ENCODE measurements at places on chromosomes 1 and 21.

GRCh38 chr1:19825298-19825697 is 10.2 kb upstream of the RNF186 start:
- DNase-seq: no peak

DNA sequence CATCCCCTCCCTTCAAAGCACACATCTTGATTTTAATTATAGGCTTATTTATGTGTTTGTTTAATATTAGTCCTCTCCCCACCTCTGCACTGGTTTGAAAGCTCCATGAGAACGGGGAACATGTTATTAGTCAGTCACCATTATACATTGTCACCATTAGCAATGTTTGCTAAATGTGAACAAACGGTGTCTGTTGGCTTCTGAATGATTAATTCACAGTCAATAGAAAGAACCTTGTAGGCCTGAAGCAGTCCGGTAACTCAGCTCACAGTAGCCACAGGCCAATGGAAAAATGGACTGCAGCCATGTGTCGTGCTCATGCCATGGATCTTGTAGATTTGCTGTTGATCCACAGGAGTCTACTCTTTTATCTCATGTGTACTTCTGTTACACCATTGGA is 49.7 kb upstream of the NHLH2 start:
- no peak for DNase-seq

GRCh38 chr1:101820071-101820470 is 176.7 kb downstream of the OLFM3 start:
- peak; percentile 36 for DNase-seq

GRCh38 chr1:200512191-200512590 is 102.4 kb upstream of the ZNF281 start:
- no peak for DNase-seq

DNA sequence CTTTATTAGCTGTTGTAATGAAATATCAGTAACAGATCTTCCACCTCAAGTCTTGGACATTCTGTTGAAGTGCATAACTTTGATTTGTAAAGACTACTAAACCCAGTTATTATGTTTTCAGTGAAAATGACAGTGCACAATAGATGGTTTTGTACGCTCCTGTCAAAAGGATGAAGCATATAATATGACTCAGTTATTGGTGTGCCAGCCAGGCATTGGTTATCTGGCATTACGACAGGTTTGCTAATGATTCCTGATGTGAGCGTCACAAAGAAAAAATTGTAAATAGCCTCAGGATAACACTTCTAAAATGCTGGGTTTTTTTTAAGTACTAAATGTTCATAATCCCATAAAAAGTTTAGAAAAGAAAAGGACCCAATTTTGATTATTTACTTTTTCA is 147.9 kb downstream of the MAGI3 start:
- no peak for DNase-seq

- no peak for DNase-seq
These were observed 73.6 kb downstream of the GNG12 start for GRCh38 chr1:67759692-67760029.

- DNase-seq: no peak
These were observed 4.1 kb upstream of the GABRD start for GRCh38 chr1:2014741-2015735.

- no peak for DNase-seq
These were observed 10.4 kb upstream of the VSIG8 start for GRCh38 chr1:159872891-159873290.

DNA sequence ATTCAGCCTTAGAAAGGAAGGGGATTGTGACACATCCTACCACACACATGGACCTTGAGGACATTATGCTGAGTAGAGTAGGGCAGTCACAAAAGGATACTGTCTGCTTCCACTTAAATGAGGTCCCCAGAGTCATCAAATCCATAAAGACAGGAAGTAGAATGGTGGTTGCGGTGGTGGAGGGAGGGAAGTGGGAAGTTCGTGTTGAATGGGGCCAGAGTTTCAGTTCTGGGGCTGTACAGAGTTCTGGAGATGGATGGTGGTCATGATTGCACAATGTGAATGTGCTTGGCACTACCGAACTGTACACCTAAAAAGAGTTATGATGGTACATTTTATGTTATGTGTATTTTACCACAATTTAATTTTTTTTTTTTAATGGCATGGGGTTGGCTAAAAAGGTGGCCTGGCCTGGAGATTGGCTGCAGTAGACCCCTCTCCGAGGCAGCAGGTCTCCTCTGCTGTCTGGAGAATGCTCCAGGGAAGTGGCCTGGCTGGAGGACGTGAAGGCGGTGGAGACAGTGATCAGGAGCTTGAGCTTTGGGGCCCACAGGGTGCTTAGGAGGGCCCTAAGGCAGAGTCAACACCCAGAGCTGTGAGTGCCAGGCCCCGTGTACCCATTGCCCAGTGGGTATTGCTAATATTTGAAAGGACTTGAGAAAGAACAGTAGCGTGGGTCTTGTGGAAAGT is 30.4 kb downstream of the IFNGR2 start:
- DNase-seq: no peak

GRCh38 chr21:33022489-33022827 is 3.3 kb upstream of the OLIG2 start:
- no peak for DNase-seq

- DNase-seq: no peak
These were observed 43.4 kb downstream of the LDLRAD2 start for GRCh38 chr1:21855257-21856096.

DNA sequence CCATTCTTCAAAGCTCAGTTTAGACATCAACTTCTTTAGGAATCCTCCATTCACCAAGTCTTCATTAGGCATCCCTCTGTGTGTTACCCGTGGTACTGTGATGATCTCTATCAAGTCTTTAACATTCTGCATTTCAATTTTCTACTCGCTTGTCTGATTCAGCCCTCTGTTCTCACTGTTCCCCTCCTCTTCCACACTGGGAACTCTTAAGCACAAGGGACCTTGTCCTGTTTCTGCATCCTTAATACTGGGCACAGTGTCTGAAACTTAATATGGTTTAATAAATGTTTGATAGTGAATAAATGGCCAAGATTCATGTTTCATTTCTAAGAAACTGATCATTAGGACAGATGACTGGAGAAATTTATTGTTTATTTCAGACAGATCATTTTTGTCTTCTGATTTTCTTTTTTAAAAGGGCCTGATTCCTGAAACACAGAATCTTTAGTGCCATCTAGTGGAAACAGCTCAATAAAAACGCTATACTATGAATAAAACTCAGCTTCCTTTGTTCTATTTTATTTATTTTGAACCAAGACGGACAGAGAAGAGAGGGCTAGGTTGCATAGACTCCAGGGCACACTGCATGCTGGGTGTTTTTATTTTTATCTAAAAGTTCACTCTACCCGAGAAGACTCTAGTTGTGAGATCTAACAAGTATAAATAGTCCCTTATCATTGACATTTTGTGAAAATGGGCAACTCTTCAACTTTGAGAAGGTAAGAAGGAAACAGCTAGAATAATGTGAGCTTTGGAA is 7.0 kb upstream of the TRIM45 start:
- no peak for DNase-seq

- no peak for DNase-seq
These were observed 3.7 kb upstream of the BGLAP start for GRCh38 chr1:156238248-156238647.

- DNase-seq: no peak
These were observed 146.0 kb upstream of the JUN start for GRCh38 chr1:58929671-58930325.

DNA sequence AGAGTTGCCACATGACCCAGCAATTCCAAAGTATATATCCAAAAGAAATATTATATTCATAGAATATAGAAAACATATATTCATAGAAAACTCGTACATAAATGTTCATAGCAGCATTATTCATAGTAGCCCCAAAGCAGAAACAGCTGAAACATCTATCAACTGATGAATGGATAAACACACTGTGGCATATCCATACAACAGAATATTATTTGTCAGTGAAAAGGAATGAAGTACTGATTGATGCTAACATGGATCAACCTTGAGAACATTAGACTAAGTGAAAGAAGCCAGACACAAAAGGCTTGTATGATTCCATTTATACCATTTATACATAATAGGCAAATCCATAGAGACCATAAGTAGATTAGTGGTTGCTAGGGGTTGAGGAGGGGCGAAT is 21.7 kb upstream of the MACF1 start:
- no peak for DNase-seq

- no peak for DNase-seq
These were observed 71.3 kb downstream of the RIPK4 start for GRCh38 chr21:41695513-41695912.

DNA sequence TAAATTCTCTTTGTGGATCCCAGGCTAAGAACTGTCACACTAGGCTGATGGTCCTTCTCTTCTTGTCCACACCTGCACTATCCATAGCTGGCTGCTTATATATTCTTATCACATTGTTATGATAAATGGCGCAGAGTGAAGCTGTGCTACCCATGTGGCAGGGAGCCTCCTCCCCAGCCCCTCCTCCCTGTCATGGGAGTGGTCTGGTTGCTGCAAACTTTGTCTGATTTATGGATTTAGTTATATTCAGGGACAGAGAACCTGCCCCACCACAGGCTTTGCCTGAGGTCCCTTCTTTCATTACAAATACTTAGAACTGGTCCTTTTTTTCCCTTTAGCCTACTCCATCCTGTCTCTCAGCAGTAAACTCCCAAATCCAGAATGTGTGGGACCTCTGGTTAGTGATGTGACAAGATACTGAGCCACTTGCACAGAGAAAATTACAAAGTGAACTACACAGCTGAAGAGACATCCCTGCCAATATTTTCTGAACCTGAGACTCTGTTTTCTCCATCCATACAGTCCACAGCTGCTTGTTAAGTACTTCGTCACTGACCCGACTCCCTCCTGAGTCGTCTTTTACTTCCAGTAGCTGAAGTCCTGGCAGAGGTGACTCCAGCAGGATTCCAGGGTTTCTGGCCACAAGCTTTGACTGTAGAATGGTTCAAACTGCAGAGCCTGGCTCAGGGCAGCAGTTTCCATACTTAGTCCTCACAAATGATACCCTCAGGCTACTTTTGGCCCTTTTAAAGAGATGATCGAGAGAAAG is 37.6 kb downstream of the PTGFRN start:
- no peak for DNase-seq

GRCh38 chr1:191888996-191889622 is 269.2 kb upstream of the RGS18 start:
- no peak for DNase-seq

DNA sequence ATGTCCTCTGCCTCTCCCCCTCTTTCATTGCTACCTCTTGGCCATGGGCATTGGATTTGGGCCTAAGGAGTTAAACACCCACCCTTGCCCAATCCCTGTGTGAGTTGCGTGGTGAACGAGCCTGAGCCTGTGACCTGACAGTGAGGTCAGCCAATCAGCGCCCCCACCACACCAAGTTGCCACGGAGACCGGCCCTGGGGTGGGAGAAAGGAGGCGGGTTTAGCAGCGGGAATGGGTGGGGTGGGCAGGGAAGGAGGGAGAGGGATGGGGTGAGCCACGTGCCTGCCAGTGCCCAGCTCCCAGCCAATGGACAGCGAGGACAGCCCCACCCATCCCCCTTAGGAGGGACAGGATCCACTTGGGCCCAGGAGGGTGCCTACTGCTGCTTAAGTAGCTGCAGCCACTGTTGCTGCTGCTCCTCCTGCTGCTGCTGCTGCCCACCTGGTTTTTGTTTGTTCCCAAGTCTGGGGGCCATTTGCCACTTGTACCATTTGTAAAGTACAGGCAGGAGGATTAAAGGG is 9.5 kb downstream of the ZBTB7B start:
- no peak for DNase-seq

- DNase-seq: no peak
These were observed 1335.7 kb downstream of the PLA2G4A start for GRCh38 chr1:188164459-188164858.

GRCh38 chr1:156489166-156489934 is 11.2 kb downstream of the MEF2D start:
- peak; percentile 71 for DNase-seq

DNA sequence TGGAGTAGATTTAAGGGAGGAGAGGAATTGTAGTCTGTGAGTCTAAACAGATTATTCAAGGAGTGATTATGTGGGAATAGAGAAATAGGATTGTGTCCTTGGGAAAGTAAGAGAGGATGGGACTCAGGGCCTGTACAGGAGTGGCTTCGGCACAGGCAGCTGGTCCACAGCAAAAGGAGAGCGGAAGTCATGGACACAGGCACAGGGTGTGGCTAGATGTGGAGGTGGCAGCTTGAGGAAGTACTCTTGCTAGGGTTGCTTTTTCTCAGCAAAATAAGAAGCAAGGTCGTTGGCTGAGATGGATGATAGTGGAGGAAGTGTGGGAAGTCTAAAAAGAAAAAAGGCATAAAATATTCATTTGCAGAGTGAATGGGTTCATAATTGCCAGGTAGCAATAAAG is 18.5 kb upstream of the ZNF648 start:
- DNase-seq: no peak

GRCh38 chr21:46264690-46265144 is 20.7 kb downstream of the MCM3AP start:
- DNase-seq: no peak

DNA sequence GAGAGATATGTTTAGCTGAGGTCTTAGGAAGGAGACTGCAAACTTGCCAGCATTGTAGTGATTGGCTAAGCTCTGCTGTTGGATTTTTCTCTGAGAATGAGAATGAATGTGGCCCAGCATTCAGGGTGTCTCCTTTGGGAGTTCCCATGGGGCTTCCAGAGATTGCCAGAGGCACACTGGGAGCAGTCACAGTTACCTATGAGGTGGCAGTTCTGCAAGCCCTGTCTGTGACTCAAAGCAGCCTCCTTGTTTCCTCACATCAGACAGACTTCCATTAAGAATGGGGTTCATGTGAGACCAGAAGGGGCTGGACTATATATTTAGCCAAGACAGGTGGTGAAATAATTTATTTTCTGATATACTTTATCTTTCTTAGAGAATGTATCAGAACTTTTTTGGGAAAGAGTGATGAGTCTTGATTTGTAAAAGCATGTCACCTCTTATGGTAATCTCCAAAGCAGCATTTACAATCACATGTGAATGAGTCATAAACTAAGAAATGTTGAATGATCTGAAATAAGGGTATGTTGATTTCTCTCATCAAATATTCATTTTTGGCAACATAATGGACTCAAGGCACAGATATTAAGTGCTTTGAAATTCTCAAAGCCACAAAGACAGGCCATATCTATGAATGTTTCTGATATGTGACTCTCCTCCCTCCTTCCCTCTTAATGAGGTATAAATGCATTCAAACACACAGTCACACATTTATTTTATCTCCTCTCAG is 9.5 kb upstream of the SLC19A2 start:
- no peak for DNase-seq

DNA sequence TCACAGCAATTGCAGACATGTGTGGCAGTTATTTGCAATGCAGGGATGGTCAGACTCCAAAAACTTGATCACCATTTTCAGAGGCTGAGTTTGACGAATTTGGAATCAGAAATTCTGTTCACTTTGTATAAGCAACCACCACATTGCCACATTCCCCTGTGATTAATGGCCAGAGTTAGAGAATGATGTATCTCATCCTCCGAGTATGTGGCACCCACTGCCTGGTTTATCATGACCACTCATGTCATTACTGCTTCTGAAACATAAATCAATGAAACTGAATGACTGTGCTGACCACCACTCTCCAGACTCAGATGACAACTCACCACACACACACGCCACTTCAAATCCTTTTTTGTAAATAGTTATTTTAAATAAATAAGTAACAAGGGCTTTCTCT is 66.6 kb upstream of the CACHD1 start:
- DNase-seq: no peak

- DNase-seq: no peak
These were observed 48.5 kb upstream of the LRRN2 start for GRCh38 chr1:204733869-204734596.

GRCh38 chr1:84246213-84246612 is 55.3 kb upstream of the SAMD13 start:
- DNase-seq: no peak

- no peak for DNase-seq
These were observed 18.3 kb downstream of the TMEM50A start for GRCh38 chr1:25356441-25356840.

- DNase-seq: no peak
These were observed 11.8 kb downstream of the TPM3 start for GRCh38 chr1:154179946-154180687.
